ENCODE measurements at places on chromosomes 2 and 18.
A peak's percentile ranks its signal among the peaks of the same experiment; 100 is the strongest.

DNA sequence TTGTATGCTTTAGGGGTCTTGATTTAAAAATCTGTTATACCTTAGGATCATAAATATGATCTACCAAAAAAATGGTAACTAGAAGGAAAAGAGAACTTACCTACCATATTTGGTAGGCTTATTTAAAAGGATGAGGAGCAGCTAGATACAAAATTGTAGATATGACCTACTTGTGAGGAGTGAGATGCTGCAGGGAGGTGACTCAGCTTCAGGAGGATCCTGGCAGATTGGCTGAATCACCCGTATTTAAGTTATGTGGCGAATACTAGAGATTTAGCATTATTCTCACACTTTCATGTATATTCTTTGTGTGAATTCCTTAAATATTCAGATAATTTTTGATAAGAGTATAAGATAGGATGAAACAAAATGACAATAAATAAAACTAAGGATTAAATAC lies 657.3 kb upstream of the LINC00305 start:
- no peak for DNase-seq
- no peaks in the 10 kb centered on the region for H3K4me1 ChIP-seq
- no peak overlapping the region for H3K27ac ChIP-seq
- H3K27me3 ChIP-seq, result no peaks in the 10 kb centered on the region
- no peak overlapping the region for H3K4me3 ChIP-seq

GRCh38 chr2:150572961-150573395 lies 85.5 kb upstream of the RND3 start:
- H3K27me3 ChIP-seq, result no peaks in the 10 kb centered on the region
- no peaks in the 10 kb centered on the region for H3K36me3 ChIP-seq
- no peaks in the 10 kb centered on the region for H3K4me1 ChIP-seq
- H3K4me3 ChIP-seq, result no peak overlapping the region

DNA sequence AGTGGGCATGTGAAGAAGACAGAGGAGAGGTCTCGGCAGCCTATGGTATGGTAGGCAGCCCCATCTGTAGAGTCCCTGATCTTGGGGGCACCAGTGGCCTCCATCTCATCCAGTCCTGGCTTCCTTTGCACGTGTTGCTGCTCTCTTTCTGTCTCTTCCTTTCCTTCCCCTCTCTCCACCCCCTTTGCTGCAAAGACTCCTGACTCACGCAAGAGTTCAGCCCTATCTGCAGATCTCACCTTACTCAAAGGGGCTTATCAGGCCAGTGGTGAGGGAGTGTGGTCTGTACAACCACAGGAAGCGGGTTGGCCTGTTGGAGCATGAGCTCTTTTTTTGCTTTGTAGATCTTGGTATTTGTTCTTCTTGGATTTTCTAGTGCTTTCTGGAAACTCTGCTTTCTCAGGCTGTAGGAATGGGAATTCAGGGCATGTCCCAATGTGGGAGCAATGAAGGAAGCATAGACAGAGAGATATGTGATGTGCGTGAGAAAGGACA lies 14.6 kb upstream of the NT5DC4 start:
- H3K27me3 ChIP-seq, result peaks cover 1% of the 10 kb centered on the region
- peaks cover 57% of the 10 kb centered on the region for H3K4me1 ChIP-seq
- H3K4me3 ChIP-seq, result peak overlapping the region; percentile 70
- H3K27ac ChIP-seq, result peak overlapping the region; percentile 76
- DNase-seq, result peak; percentile 84
- H3K36me3 ChIP-seq, result no peaks in the 10 kb centered on the region

GRCh38 chr2:190528521-190529001 lies 6.0 kb downstream of the NEMP2 start:
- H3K27me3 ChIP-seq, result no peaks in the 10 kb centered on the region
- no peak for DNase-seq
- H3K27ac ChIP-seq, result no peak overlapping the region
- H3K36me3 ChIP-seq, result peaks cover 32% of the 10 kb centered on the region

DNA sequence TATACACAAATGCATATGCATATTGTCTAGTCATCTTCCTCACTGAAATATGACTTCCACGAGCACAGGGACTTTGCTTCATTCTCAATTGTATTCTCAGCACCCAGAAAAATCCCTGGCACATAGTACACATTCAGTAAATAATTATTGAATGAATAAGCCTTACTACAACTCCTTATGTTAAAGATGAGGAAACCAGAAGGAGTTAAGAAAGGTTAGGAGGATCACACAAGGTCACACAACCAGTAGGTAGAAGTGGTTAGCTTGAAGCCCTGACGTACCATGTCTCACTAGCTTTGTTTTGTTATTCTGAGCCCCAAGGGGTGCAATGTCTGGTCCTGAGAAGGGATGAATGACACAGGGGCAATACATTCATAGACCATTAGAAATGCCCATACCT lies 220.9 kb upstream of the PID1 start:
- no peaks in the 10 kb centered on the region for H3K36me3 ChIP-seq
- no peaks in the 10 kb centered on the region for H3K4me1 ChIP-seq
- no peak for DNase-seq
- no peak overlapping the region for H3K27ac ChIP-seq
- H3K27me3 ChIP-seq, result no peaks in the 10 kb centered on the region

DNA sequence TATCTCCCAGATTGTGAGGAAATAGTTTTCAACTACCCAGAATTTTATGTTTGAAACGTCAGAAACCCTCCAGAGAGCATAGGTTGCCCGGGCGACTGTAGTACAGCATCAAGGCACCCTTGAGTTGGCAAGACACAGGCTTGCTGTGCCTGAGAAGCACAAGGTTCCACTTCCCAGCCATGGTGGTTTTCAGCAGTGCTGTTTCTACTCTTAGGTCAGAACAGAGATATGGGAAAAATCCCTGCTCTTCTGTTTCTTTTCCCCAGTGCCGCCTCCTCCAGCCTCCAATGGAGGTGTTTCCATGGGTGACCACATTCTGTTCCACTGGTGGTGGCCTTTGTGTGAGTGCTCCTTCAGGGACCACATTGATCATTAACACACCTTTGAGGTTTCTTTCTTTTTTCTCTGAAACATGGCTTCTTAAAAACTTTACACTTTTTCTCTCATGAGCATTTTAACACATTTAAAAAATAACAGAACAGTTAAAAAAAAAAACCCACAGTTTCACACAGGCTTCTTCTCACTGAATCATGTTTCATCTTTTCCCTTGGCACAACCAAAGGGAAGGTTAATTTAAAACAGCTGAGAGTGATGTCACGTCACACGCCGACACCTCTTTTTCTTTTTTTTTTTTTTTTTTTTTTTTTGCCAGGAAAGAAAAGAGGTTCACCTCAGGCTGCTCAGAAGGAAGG lies 229.3 kb upstream of the HDAC4 start:
- H3K36me3 ChIP-seq, result no peaks in the 10 kb centered on the region
- no peak for DNase-seq
- no peak overlapping the region for H3K4me3 ChIP-seq
- peaks cover 9% of the 10 kb centered on the region for H3K27me3 ChIP-seq
- no peak overlapping the region for H3K27ac ChIP-seq

- H3K4me3 ChIP-seq, result no peak overlapping the region
- no peak for DNase-seq
- no peak overlapping the region for H3K27ac ChIP-seq
- H3K36me3 ChIP-seq, result no peaks in the 10 kb centered on the region
- no peaks in the 10 kb centered on the region for H3K27me3 ChIP-seq
Measured at GRCh38 chr2:217920879-217921603, 81.8 kb downstream of the TNS1 start.

- peaks cover 12% of the 10 kb centered on the region for H3K4me1 ChIP-seq
- H3K27me3 ChIP-seq, result no peaks in the 10 kb centered on the region
- no peak overlapping the region for H3K4me3 ChIP-seq
- no peak for DNase-seq
- H3K27ac ChIP-seq, result peak overlapping the region; percentile 43
Measured at GRCh38 chr2:54652540-54652939, 70.9 kb upstream of the EML6 start.

All from activated T-helper 2 cell treated with anti-CD3 and anti-CD28 coated beads, Interferon-gamma antibody, Interleukin-2, Interleukin-4, amounts not matched to agents 10 μg/mL and 5 μg/mL and 100 μg/mL, durations not matched to agents 14 hours and 24 hours and 36 hours (primary cell).